ENCODE measurements at places on chromosomes 12 and 14.

GRCh38 chr14:24367514-24368211, at the start of gene NFATC4:
TSS of gene NFATC4 (plus strand) at chr14:24368184. CDS start at chr14:24368341, 157 bp downstream.
- no peak for DNase-seq

DNA sequence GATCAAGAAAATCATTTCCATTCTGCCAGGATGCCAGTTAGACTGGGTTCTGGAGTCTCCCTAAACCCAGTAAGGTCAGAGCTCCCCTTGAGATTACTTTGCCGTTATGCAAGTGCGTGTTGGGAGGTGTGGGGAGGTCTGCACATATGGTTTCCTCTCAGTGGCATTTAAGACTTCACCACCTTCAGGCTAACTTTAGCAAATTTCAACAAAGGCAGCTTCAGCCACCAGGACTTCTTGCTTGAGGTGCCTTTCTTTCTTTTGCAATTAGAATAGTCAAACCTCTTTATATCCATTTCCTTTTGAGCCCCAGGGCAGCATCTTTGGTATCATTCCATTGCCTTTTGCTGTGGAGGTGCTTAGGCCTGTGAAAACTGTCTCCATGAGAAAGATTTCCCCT, 117.2 kb upstream of the CCND2 start:
- no peak for DNase-seq

GRCh38 chr14:33796356-33796755, 154.5 kb downstream of the EGLN3 start:
- no peak for DNase-seq

- no peak for DNase-seq
Observed at GRCh38 chr14:104441275-104442106, 138.1 kb upstream of the C14orf180 start.

DNA sequence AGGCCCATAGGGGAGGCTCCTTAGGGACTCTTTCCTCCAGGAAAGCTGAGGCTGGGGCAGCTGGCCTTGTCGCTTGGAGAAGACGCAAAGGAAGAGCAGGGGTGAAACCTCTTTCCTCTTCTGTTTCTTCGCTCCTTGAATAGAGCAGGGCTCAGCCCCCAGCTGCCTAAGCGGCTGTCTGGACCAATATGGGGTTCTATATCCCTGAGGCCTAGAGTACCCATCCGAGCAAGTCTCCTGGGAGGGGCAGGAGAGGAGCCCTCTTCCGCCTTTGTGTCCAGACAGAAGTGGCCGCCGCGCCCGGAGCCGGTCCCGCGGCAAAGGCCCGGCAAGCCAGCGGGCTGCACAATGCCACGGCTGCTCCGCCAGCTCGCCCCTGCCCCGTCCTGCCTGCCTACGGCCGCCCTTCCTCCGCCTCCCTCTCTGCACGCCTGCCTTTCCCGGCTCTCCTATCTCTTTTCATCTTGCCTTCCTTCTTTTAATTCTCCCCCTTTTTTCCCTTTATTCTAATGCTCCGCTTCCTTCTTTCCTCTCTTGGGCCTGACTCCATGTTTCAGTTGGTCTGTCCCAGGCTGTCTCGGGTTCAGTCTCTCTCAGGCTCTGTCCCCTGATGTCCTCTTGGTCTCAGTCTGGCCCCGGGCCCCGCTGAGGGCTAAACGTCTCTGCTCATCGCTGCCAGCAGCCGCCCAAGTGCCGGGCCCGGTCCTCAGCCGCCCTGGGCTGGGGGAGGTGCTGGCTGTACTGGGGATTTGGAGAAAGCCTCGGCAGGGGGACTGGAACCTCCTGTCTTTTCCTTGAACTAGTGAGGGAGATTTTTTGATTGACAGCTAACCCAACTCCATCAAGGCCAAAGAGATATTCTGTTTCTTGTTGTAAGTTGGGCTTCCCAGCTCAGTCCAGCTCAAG, 2.5 kb upstream of the HOXC9 start:
- DNase-seq = no peak

DNA sequence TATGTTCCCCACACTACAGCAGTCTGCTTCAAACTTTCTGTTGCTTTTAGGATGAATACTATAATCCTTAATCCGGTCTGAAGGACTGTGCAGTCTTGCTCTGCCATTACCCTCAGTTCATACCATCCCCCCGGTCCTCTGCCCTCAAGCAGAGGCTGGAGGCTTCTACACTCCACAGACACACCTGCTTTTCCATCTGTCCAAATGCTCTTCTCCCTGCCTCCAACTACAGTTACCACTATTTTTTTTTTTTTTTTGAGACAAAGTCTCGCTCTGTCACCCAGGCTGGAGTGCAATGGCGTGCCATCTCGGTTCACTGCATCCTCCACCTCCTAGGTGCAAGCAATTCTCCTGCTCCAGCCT, 19.3 kb upstream of the KCNH3 start:
- DNase-seq = no peak

GRCh38 chr12:12735301-12735700, 18.1 kb downstream of the CDKN1B start:
- DNase-seq = no peak

GRCh38 chr12:5945071-5946008, at the start of gene ANO2:
TSS of gene ANO2 (minus strand) at chr12:5945259. CDS start at chr12:5945217, 42 bp downstream.
- peak; percentile 31 for DNase-seq

GRCh38 chr14:94536836-94537235, 24.4 kb upstream of the SERPINA4 start:
- no peak for DNase-seq

DNA sequence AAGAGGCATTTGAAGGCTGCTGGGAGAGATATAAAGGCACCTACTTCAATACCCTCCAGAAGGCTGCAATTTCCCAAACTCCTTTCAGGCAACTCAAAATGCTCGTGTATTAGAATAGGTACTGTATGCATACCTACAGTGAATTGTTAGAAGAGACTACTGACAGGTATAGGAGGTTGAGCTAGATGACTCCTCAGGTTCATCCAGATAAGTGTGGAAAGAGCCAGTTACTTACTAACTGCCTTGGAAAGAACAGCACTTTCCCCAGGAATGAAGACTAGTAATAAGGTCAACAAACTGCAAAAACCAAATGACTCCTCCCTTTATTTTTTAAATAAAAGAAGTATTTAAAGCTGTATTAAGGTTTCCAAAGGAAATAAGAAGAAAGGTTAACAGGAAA, 429.0 kb downstream of the MDGA2 start:
- DNase-seq = no peak

DNA sequence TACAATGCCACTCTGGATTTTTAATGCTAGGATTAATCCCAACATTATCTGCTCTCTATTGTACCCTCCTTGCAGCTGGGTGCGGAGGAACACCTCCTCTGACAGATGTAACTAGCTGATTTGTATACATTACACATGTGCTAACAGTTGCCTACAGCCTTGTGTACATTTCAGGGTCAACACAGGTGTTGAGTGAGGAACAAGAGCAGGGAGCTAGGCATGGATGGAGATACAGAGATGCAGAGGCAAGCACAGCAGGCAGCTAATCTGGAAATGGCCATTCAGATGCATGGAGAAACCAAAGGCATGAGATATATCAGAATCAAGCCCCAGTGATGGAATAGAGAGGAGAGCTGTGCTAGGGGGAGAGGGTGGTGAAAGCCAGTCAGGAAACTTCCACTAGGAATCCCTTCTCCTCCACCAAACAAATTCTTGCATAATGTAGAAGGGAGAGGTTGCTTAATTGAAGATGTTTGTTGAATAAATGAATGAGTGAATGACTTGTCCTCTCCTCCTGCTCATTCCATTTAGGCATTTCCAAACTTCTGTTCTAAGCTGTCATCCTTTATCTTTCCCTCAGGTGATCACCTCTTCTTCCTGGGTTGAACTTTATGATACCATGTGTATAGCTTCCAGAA, 313.2 kb downstream of the ATP23 start:
- DNase-seq = no peak

GRCh38 chr12:49969651-49970429, 2.9 kb upstream of the AQP6 start:
- DNase-seq = no peak

DNA sequence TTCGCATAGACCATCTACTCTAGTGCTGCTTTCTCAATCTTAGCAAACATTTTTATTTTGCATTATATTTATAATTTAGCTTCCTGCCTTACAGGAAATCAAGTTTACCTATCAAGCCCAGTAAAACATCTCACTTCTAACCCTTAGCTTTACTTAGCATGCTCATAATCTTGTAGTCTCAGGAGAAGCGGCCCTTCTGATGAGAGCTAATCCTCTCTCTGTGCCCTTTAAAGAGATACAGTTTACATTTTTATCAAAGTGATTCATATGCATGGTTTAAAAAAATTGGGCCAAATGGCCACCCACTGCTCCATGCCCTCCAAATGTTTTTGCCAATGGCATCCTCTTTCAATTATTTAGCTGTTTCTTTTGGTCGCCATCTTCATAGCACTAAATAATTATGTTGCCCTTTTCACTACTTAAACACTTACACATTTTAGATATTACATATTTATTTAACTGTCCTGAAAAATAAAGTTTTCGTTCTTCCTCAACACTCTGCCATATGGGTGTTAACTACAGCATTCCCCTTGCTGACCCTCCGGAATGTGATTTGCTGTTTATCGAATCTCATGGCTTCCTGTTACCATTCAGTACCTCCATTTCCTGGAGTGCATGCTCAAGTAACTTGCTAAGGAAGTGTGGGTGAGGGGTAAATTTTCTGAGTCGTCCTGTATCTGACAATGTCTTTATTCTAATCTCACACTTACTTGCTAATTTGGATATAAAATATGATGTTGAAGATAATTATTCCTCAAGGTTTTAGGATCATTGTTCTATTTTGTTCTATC, 29.3 kb downstream of the YLPM1 start:
- DNase-seq = no peak

- no peak for DNase-seq
Observed at GRCh38 chr14:50488521-50488920, 43.8 kb downstream of the MAP4K5 start.

- no peak for DNase-seq
Observed at GRCh38 chr14:101839661-101840060, 78.2 kb downstream of the PPP2R5C start.

DNA sequence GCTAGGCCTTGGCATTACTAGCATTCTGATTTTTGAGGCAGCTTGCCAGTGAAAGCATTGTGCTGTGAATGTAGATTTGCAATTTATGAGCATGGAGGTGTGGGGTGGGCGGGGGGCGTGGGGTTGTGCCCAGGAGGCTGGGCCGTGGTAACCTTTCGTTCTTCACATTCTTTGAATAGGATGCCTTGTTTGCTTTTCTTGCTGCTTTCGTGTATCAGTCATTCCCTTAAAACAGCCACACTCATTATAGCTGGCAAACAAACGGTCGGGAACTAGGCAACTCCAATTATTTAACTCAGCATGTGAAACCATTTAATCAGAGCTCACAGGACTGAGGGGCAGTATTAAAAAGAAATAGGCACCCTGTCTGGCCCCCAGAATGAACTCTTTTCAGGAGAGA, 115.9 kb upstream of the PELI2 start:
- no peak for DNase-seq

DNA sequence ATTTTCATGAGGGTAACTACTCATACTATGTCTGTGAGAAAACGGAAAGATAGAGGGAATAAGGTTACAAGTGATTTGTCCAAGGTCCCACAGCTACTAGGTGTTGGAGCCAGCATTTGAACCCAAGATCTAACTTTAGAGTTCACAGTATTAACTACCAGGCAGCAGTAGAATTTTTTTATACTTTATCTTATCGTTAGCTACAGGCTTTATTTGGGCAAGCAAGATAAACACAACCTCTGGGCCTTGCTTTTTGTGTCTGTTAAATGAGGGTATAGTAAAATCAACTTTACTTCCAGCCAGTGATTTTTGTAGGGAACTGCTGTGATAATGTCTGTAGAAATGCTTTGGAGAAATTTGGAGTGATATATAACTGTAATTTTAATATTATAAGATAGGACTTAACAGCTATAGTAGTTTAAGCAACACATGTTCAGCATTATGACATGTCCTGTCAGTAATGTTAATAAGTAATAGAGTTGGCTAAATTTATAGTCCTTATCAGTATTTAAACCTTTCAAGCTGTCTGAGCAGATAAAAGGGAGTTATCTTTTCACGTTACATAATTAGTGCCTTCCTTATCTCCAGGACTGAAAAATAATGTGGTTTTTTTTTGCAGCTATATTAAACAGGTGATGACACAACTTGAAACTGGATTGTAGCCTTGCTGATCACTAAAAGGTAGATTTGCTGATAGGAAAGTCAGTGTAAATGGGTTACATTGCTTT, 12.8 kb downstream of the LEMD3 start:
- DNase-seq = no peak

DNA sequence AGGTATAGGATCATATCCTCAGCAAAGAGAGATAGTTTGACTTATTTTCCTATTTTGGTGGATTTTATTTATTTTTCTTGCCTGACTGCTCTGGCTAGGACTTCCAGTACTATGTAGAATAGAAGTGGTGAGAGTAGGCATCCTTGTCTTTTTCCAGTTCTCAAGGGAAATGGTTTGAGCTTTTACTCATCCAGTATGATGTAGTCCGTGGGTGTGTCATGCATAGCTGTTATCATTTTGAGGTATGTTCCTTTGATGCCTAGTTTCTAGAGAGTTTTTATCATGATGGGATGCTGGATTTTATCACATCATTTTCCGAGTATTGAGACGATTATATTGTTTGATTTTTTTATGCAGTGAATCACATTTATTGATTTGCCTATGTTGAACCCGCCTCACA, 97.2 kb downstream of the MGAT4C start:
- no peak for DNase-seq

- no peak for DNase-seq
Observed at GRCh38 chr12:89736995-89737394, 28.4 kb upstream of the ATP2B1 start.

DNA sequence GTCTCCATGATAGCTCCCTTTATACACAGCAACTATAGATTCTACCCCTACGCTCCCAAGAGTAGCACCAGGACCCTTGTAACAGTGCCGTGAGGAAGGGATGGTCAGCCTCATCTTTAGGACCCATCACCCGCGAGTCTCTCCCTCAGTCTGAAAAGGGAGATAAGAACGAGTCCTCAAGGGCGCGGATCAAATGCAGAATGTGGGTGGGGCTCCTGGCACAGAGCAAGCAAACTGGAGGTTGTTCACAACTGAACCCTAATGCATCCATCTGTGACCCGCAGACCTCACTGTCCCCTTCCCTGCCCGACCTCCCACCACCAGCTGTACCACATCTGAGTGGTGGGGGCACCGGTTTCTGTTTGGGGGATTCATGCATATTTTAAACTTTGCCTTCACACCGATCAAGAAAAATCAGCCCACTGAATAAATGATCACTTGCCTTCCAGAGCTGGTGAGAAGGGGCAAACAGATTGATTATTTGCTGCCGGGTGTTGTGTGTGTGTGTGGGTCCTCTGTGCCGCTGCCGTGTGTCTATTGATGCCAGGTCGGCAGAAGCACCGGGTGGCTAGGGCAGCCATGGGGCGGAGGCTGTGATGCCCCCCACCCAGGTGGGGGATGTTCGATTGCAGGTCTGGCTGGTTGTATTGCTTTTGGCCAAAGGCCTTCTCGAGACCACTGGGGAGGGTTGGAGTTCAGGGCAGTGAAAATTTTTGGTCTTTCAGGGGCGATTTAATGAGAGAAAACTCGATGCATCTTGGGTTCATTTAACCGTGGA, 35.7 kb upstream of the BEGAIN start:
- peak; percentile 48 for DNase-seq

DNA sequence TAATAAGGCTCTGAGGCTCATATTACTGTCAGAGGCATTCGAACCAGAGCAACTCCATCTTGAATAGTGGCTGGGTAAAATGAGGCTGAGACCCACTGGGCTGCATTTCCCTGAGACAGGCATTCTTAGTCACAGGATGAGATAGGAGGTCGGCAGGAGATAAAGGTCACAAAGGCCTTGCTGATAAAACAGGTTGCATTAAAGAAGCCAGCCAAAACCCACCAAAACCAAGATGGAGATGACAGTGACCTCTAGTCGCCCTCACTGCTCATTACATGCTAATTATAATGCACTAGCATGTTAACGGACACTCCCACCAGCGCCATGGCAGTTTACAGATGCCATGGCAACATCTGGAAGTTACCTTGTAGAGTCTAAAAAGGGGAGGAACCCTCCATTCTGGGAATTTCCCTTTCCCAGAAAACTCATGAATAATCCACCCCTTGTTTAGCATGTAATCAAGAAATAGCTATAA, 18.1 kb upstream of the PRICKLE1 start:
- DNase-seq = no peak
